ENCODE measurements at places on chromosomes 1 and 21.

DNA sequence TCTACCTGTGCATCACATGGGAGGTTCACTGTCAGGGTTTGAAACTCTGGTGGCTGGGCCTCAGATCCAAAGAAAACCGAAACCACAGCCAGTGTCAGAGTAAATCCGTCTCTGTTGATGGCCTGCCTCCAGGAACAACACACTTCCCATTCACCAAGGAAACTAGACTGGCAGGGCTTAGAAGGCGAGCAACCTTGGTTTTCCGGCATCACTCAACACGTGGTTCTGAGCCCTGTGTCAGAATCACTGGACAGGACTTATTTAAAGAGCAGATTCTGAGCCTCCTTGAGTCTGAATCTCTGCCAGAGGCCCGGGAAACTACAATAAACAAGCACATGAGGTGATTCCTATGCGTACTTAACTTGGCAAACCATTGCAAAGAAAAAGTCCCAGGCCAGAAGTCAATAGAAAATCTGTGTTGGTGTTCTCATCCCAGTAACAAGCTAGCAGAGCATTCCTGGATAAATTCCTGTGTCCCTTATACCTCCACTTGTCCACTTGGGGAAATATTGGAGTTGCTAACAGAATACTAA, 70.0 kb downstream of the KCTD3 start:
- DNase-seq, result no peak

GRCh38 chr1:118157506-118157905, 27.5 kb downstream of the SPAG17 start:
- DNase-seq, result no peak

DNA sequence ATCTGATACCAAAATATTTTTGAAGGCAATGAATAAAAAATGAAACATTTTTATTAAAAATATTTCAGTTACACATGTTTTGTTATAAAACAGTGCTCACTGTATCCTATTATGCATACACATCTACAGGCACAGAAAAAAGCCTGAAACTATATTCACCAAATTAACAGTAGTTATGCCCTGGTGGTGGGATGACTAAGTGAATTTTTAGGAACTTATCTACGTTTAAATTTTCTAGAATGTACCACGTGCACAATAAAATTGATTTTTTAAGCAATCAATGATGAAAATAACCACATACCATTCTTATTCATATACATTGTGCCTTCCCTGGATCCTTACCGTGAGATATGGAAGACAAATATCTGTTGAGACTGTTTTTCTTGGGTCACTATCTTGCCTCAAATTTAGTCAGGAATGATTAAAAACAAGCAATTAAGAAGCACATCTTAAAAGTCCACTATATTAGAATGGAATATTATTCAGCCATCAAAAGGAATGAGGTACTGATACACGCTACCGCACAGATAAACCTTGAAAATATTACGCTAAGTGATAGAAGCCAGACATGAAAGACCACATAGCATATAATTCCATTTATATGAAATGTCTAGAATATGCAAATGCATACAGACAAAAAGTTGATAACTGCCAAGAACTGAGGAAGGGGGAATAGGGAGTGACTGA, 17.4 kb downstream of the TP53BP2 start:
- DNase-seq, result no peak

DNA sequence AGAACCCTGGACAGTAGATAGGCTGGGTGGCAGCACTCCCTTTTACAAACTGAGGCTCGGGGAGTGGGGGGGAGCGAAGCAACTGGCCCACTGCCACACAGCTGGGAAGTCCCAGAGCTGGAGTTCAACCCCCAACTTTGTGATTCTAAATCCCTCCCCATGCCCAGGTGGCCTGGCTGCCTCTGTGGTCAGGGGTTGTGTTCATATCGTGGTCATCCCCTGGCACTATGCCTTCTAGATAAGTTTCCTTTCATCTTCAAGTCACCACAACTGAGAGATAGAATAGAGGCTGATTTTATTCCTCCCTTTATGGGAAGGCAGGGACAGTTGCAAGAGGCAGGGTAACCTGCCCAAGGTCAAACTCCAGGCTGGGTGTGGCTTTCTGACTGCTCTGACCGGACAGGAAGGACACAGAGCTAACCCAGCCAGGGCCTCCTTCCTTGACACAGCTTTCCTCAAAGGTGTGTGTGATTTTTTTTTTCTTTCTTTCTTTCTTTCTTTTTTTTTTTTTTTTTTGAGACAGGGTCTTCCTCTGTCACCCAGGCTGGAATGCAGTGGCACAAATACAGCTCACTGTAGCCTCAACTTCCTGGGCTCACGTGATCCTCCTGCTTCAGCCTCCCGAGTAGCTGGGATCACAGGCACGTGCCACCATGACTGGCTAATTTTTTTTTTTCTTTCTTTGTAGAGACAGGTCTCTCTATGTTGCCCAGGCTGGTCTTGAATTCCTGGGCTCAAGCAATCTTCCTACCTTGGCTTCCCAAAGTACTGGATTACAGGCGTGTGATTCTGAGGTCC, 18.4 kb upstream of the TNFRSF1B start:
- peak; percentile 79 for DNase-seq

GRCh38 chr1:11707621-11708276, 16.2 kb downstream of the DRAXIN start:
- DNase-seq, result peak; percentile 69

GRCh38 chr1:51850420-51851223, 27.9 kb downstream of the NRDC start:
- peak; percentile 90 for DNase-seq

Data from OCI-M1 (cell line).